Activated CD4-positive, alpha-beta T cell treated with anti-CD3 and anti-CD28 coated beads for 24 hours (primary cell): ENCODE measurements at places on chromosomes 12 and 14.
A peak's percentile ranks its signal among the peaks of the same experiment; 100 is the strongest.

DNA sequence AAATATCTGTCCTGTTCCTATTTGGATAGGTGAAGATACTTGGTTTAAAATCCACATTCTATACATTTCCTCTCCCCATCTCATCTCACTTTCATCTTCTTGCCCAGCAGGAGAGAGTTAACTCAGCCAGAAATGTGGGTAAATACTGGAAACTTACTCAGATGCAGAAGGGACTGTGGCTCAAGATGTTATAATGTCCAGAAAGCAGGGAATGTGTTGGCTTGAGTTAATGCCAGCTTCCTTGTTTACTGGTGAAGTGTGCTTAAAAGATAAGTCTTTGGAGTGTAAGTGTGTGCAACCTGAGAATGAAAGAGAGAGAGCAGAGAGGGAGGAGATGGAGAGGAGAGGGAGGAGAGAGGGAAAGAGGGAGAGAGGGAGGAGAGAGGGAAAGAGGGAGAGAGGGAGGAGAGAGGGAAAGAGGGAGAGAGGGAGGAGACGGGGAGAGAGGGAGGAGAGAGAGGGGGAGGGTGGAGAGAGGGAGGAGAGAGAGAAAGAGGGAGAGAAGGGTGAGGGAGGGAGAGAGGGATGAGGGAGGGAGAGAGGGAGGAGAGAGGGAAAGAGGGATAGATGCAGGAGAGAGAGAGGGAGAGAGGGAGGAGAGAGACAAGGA, 22.0 kb upstream of the SNRPF start:
- no peak for DNase-seq

DNA sequence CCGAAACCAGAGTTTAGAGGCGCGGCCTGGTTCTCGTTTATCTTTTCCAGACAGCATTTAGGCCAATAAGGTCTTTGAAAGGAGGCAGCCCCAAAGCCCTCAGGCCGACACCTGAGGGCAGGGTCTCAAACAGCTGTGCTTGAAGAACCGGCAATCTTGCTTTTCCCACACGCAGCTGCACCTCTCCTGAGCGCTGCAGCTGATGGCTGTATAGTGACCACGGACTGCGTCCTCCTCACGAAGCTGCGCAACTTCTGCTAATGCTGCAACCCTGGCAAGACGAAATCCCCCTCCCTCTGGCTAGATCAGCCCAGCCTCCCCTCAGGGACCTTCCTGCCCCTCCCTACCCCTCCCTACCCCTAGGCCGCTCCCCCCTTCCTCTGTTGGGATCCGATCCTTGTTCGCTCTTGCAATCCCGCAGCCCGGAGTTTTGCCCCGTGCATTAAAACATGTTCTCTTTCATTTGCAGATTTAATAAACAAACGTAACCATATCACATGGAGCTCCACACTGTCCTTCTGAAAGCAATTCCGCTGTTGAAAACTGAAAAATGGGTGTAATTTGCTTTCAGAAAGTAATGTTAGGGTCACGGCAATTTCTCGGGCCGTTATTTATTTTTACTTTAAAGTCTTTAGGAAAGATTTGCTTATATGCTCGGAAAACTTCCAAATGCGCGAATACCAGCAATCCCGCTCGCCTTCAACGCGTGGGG, 4.8 kb upstream of the PAX9 start:
- DNase-seq, result no peak

GRCh38 chr12:53795927-53796326, 44.1 kb upstream of the CISTR start:
- no peak for DNase-seq

DNA sequence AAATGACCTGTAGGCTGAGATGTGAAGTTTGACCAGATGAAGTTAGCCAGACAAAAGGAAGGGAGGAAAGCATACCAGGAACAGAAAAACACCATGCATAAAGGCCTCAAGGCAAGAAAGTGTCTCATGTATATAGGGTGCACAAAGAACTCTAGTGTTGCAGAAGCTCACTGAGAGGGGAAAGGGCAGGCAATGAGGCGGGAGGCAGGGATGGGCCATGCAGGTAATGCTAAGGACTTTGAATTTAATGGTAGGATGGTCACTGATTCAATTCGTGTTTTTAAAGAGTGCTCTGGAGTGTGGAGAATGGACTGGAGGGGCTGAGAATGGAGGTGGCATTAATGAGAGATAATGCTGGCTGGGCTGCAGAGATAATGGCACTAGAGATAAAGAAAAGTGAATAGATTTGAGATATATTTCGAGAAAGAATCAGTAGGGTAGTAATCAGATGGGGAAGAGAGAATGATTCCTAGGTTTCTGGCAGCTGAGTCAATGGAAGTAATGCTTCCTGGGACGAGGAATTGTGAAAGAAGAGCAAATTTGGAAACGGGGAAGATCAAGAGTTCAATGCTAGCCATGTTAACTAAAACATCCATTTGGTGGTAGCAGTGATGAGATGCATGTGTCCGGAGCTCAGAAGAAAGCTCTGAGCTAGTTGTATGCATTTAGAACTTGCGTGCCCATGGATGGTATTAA, 43.1 kb downstream of the LIMA1 start:
- DNase-seq, result no peak

DNA sequence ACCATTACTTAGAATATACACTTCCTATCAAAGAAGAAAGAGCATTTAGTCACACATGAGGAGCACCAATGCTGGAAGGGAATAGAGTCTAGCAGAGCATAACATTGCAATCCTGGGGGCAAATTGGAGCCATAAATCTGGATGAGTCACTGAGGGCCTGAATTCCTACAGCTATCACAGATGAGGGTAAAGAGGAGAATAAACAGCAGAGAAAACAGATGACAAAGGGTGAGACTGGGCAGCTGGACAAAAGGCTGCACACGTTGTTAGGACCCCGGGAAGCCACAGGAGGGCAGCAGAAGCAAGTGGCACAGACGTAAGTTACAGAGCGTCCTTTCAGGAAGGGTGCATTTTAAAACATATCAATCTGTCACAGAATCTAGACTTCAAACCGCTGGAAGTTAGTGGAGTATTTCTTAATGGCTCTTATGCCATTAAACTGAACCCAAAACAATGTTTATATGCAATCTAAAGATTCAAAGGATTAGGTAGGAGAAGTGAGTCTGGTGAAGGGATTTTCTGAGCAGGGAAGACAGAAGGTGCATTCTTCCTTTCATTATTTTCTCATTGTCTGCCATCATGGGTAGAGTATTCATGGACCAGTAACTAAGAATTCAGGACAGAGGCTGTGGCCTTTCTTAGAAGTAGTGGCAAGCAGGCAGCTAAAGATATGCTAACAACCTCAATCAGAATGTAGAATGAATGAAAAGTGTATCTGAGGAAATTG, 159.8 kb upstream of the DAAM1 start:
- peak; percentile 13 for DNase-seq

- no peak for DNase-seq
These were observed 175.1 kb downstream of the NRXN3 start for GRCh38 chr14:78345131-78345744.

GRCh38 chr12:45974171-45974719, 16.1 kb downstream of the SCAF11 start:
- DNase-seq, result no peak

GRCh38 chr14:90114554-90114953, 52.8 kb downstream of the KCNK13 start:
- DNase-seq, result no peak

DNA sequence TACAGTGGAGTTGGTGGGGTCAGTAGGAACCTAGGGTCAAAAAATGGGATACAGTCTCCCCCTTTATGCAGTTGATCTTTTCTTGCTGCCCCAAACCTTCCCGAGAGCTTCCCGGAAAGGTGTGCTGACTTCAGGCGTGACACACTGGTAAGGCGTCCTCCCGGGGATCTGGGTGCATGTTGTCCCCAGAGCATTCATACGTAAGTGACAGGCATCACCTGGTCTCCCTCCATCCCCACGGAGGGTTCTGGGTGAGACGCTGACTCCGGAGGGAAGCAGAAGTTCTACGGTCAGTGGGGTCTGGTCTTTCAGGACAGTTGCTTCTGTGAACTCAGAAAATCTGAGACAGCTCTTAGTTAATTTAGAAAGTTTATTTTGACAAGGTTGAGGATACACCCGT, 159.6 kb upstream of the RTL1 start:
- no peak for DNase-seq

- DNase-seq, result no peak
These were observed 5.1 kb upstream of the PAPOLA start for GRCh38 chr14:96497087-96497486.

DNA sequence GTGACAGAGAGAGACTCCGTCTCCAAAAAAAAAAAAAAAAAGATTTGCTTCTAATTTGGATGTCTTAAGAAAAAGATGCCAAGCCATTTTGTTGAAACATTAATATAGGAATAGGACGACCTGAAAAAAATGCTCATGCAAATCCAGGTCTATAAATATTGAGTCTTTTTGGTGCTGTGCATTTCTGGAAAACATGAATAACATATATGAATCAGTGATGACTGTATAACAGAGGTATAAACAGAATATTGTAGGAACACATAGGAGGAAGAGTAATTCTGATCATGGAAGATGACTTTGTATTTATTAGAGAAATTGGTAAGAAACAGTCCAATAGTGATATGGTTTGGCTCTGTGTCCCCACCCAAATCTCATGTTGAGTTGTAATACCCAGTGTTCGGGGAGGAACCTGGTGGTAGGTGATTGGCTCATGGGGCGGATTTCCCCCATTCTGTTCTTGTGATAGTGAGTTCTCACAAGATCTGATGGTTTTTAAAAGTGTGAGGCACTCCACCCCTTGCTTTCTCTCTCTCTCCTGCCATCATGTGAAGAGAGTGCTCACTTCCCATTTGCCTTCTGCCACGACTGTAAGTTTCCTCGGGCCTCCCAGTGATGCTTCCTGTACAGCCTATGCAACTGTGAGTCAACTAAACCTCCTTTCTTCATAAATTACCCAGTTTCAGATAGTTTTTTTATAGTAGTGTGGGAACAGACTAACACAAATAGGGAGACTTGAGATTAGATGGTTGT, 3.0 kb upstream of the SRSF5 start:
- peak; percentile 20 for DNase-seq

DNA sequence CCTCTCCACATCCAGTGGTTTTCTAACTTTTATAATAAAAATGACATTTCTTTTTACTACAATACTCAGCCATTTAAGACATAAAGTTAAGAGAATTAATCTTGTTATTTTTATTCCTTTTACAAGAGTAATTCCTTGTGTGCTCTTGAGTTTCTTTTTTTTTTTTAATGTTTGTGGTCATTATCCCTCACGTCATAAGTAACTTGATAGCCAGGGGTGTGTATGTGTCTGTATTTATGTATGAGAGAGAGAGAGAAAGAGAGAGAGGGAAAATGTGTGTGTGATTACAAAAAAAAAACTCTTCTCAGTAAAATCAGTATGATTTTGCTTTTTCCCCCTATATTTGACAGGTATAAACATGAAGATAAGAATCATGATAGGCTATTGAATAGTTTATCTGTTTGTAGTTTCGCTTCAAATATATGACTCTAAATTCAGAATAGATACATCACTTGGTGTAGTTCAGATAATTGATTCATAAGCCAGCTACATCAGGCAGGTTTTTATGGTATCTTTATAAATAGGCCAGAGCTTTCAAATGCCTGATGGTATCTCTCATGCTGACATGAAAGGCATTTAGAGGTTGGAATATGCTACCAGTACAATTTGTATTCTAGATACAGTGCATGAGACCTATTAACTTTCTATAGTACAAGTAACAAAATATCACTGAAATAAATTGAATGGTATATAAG, 34.9 kb downstream of the RERGL start:
- no peak for DNase-seq

DNA sequence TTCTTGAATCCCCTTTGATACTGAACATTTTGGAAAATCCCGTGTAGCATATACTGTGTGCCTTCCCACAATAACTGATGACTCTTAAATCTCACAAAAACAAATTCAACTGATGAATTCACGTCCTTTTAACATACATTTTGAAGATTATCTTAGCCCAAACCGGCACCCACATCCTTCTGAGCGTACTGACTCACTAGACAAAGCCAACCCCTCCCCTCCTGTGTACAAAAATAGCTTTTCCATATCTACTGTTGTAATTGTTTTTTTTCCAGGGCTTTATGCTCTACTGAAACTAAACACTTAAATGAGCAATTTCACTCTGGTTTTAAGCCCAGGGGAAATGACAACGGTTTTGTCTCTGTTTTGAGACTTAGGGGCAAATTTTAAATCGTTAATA, 109.4 kb upstream of the ATF7IP start:
- no peak for DNase-seq

DNA sequence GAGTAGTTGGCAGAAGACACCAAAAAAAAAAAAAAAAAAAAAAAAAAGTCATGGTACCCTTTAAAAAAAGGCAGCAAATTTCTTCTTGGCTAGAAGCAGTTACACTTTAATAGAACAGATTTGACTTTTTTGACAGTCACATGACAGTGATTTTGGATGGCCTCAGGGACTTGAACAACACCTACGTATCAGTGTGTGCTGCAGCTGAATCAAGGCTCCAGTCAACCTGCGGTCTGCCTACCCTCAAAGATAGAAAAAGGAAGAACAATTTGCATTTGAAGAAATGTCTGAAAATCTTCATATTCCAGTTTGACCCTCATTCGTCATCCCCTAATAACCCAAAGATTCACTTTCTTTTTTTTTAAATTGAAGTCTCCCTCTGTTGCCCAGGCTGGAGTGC, 53.9 kb downstream of the MDM2 start:
- DNase-seq, result no peak

- no peak for DNase-seq
These were observed 53.0 kb upstream of the PRMT8 start for GRCh38 chr12:3437986-3438385.

DNA sequence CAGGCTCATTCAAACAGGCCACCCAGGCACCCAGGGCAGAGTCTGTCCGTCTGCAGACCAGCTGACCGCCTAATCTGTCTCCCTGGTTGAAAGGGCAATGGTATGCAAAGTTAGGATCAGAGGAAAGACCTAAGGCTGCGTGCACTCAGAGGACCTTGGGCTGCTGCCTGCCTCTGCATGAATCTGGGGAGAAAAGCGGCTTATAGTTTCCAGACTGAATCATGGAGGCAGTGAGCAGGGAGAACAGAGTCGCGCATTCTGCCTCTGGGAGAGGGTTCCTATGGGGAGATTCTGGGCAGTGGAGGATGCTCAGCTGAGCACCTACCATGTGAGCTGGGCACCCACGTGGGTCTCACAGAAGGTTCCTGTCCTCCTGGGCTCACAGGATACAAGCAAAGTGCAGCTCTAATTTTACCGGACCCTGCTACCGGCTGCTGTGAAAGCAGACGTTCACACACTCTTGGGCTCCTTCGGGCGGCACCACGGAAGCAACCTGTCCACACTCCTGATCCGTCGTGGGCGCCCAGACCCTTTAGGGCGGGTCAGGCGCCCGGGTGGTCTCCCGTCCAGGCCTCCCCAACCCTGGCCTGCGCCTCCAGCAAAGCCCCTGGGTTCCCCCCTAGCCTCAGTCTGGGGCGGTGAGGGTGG, 772 bp downstream of the SCARB1 start:
- DNase-seq, result no peak

DNA sequence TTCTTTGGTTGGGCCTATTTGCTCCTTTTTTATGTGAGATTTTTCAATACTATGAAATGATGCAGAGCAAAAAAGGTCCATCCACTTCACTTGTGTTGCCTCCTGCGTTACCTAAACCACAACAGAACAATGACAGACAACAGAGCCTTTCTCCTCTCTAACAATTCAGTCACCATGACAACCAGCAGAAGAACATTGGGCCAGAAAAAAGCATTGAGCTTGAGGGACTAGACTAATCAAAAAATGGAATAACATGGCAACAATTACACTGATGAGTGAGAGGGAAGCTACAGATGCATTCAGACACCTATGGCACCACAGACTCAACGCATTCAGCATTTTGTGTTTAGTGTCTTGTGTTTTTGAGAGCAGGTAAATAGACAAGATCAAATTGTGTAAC, 44.6 kb upstream of the PTCSC3 start:
- no peak for DNase-seq
